ENCODE measurements at places on chromosomes 2 and 18.

- peak; percentile 7 for DNase-seq
These were observed 35.4 kb downstream of the TMX3 start for GRCh38 chr18:68679528-68679927.

DNA sequence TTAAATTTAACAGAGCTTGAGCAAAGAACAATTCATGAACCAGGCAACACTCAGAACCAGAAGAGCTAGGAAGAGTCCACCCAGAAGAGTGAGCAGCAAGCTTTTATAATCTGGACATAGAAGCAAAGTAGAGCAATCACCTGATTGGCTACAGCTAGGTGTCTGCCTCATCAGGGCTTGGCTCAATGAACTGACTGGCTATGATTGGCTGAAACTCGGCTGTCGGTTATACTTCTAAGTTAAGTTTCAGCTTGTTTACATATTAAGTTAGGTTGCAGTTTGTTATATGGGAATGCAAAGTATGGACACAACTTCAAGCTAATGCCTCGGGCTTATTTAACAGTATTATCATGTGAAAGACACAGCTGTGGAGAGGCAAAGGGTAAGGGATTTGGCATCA, 63.2 kb upstream of the NABP1 start:
- no peak for DNase-seq

DNA sequence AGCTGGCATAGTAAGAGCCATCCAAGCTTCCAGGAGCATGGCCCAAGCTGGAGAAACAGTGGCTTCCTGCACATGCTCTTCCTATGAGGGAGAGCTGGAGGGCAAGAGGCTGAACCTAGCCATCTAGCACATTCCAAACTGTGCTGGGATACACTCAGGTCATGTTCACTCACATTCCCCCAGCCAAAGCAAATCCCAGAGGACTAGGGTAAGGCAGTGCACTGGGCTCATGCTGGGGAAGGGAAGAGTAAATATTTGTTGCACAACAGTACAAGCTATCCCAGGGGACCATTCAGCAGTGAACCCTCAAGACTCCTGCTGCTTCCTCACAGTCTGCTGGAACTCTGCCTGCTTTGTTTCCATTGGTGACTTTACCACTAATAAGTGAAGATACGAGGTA, 20.7 kb upstream of the GYPC start:
- peak; percentile 81 for DNase-seq

DNA sequence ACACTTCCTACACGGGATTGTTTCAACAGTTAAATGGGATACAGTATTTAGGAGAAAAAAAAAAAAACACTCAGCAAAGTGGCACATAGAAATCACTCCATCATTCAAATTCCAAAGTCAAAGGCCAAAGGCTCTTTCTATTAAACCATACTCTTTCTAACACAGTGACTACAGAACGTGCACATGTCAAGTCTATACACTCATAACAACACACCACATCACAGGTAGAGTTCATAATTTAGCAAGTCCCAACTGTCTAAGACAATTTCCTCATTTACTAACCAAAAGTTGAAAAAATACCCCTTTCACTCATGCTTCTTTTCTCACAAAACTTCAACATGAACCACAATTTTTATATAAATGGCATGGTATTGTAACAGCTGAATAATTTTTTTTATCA, 70.8 kb downstream of the MBOAT2 start:
- DNase-seq = no peak

GRCh38 chr18:63951302-63951705, 2.2 kb downstream of the HMSD start:
- peak; percentile 46 for DNase-seq

DNA sequence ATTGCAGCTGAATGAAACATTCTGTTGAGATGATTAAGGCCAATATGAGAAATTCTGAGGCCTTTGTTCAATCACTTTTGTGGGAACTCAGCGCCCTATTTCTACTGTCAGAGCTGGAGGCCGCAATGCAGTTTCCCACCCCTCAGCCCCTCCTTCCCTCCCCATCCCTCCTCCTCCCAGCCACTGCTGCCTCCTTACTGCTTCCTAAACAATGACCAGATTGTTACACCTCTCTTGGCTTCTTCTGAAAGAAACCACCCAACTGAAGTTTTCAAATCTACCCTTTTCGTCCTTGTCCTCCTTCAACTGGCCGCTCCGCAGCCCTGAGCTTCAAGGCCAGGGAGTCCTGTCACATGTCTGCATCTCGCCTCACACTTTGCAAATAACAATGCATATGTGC, 36.7 kb upstream of the MAPK4 start:
- DNase-seq = no peak

DNA sequence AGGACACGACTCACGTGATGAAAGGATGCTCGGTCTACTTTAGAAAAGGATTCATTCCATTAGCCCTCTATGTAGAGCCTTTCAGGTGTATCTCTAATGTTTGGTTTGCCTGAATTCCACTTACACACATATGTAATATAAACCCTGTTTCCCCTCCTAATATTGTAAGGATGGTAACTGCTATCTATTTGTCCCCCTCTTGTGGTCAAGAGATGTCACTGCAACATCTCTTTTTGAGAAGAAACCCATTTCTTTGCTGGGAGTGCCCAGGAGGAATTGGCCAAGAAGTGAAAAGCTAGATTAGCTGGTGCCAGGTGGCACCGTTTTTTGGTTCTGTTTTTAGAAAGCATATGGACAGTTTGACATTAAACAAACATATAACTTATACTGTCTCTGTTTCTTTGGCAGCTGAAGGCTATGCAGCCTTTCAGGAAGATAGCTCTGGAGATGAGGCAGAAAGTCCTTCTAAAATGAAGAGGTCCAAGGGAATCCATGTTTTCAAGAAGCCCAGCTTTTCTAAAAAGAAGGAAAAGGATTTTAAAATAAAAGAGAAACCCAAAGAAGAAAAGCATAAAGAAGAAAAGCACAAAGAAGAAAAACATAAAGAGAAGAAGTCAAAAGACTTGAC, 41.2 kb downstream of the RALBP1 start:
- DNase-seq = peak; percentile 53

GRCh38 chr2:112173646-112174319, 35.6 kb downstream of the FBLN7 start:
- DNase-seq = no peak

DNA sequence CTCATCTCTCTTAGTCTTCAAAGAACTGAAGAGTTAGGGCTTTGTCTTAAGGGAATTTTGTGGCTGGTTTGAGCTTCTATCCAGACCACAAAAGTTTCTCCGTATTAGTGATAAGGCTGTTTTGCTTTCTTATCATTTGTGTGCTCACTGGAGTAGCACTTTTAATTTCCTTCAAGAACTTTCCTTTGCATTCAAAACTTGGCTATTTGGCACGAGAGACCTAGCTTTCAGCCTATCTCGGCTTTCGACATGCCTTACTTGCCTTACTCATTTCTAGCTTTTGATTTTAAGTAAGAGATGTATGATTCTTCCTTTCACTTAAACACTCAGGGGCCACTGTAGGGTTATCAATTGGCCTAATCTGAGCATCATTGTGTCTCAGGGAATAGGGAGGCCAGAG, 29.9 kb downstream of the HDHD2 start:
- DNase-seq = no peak

DNA sequence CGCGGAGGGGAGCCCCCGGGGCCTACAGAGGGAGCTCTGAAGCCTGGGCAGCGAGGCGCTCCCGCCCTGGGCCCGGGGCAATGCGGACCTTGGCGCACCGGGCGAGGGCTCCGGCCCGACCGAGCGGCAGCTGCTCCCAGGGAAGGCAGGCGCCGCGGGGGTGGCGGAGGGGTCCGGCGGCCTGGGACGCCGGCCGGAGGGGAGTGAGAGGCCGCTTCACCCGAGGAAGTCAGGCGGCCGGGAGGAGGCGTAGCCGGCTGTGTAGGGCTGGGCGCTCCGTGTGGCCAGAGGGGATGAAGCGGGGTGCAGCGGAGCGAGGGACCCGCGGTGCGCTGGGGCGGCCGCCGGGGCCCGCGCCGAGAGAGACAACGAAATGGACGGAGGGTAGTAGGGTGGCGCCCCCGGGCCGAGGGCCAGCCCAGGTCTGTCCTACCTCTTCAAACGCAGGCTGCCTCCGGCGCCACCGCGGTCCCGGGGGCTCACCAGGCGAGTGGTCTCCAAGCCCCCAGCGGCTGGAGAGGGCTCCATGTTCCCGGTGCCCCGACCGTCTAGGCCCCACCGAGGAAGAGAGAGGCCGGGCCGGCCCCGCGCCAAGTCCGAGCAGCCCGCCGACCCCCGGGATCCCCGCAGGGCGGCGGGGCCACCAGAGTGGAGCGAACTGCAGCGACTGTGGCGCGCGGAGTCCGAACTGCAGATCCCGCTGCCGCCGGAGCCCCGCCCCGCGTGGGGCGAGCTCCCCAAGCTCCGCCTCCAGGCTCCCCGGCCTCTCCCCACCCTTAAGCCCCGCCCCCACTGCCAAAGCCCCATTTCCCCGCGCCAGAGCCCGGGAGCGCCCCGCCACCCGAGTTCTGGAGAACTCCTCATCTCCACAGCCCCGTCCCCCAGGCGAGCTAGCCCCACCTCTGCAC, at the start of gene SLC30A3:
Gene SLC30A3 (minus strand): TSS at position 669 of the 908 bp plus-strand sequence. CDS start 141 bp downstream, at position 528.
- no peak for DNase-seq

GRCh38 chr2:239370876-239371725, 29.7 kb downstream of the HDAC4 start:
- DNase-seq = no peak

DNA sequence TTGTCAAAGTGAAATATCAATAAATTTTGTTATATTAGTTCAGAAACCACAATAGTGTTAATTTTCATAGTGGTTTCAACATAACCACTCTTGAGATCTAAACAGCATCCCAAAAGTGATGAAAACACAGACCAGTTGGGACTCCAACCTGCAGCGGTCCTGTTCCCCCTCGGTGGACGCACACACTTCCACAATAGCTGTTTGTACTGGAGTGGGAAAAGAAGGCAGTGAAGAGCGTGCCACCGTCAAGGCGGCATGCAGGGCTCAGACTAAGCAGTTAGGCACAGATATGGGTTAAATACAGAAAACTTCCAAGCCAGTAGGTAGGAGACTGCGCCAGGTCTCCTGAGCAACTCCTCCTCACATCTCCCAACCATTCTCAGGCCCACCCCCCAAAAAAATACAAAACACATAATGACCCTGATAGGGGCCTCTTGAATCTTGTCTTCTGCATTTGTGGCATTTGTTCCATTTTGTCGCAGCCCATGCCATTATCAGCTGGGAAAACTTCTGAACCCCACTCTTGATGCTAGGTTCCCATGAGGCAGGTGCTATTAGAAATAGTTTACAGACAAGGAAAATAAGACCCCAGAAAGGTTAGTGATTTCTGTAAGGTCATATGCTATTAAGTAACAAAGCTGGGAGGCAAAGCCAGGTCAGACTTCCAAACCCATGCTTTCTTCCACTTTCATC, 57.7 kb downstream of the GORASP2 start:
- DNase-seq = no peak

DNA sequence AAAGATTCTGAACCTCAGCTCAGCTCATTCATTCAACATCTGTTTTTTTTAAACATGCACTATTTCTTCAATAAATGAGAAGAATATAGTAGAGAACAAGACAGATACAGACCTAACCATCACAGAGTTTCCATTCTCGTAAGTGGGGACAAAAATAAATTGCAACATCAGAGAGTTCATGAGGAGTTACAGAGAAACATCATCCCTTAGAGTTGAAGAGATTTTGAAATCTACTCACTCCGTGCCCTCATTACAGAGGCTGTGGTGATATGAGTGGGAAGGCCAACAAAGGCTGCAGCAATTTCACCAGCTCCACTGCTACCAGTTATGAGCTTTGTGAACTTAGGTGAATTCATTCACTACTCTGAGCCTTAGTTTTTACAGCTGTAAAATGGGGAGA, 399.3 kb downstream of the BCL11A start:
- DNase-seq = no peak

- no peak for DNase-seq
These were observed 97.2 kb downstream of the CAPN13 start for GRCh38 chr2:30710016-30710415.

GRCh38 chr2:98801921-98802321, 71.0 kb upstream of the MGAT4A start:
- DNase-seq = peak; percentile 61

GRCh38 chr2:52880872-52881271, 886.7 kb upstream of the CHAC2 start:
- DNase-seq = no peak

DNA sequence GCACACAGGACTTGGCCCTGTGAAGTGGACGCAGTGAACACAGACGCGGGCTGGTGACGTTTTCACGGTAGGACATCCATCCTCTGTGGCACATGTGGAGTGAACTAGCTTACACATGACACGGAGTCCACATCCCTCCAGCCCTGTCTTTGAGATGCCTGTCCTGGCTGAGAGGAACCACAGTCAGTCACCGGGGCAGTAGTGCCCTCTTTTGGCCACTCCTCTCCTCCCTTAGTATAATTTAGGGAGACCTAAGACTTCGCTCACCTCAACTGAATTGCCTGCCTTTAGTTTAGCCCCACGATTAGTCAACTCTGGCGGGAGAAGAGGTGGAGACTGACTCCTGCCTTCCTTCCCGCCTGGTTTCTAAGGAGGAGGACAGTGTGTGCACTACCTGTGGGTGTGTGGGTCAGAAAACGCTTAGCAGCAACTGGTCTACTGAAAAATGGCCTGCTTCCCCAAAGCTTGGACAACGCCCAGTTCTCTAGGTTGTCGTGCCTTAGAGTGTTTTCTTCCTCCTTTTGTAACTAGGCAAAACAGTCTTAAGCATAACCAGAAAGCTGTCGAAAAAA, 70.6 kb downstream of the MBP start:
- DNase-seq = peak; percentile 72

GRCh38 chr2:188956961-188957360, 17.2 kb upstream of the COL3A1 start:
- DNase-seq = no peak

GRCh38 chr2:8481463-8482009, 200.3 kb upstream of the ID2 start:
- DNase-seq = peak; percentile 30

DNA sequence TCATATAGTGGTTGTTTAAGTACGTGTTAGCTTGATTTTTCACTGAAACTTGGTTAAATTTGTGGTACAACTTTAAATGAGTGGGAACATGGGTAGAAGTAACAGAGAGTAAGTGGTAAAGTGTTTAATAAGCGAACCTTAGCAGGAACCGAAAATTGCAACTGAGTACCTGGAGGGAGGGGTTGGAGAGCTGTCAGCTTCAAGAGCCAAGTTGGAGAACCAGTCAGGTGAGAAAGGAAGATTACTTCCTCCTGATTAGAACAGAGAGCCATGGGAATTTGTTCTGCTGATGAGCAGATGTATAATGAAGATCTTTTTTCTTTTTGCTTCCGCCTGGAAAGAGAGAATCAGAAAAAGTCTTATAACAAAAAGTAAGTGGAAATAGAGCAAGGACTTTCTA, 158.4 kb upstream of the CDH7 start:
- no peak for DNase-seq
